ENCODE measurements at places on chromosomes 5 and 9. TPM values are rescaled to one million over a fixed set of nuclear protein-coding genes. Genes with fewer than 3 reads are reported as not detected.

The ZDHHC12 gene
- 5.4 TPM for total RNA-seq

The PFN3 gene
- total RNA-seq = not detected

The NKD2 gene
- 0.83 TPM for total RNA-seq

The TSSK1B gene
- total RNA-seq = not detected

The ADRB2 gene
- 4.8 TPM for total RNA-seq

The TXNDC8 gene
- total RNA-seq = not detected

The IL31RA gene
- 2.0 TPM for total RNA-seq

The JAK2 gene
- total RNA-seq = 11.9 TPM

The AJM1 gene
- total RNA-seq = 4.3 TPM

The ITK gene
- 0.30 TPM for total RNA-seq

The VPS13A gene
- 27.0 TPM for total RNA-seq

The DEPDC1B gene
- 0.15 TPM for total RNA-seq

The FOXD4L6 gene
- not detected for total RNA-seq

The OSMR gene
- 27.0 TPM for total RNA-seq

The OTULIN gene
- total RNA-seq = 13.8 TPM

The TAF1L gene
- not detected for total RNA-seq

The NMUR2 gene
- not detected for total RNA-seq

The STING1 gene
- total RNA-seq = 13.2 TPM

Measured in psoas muscle (tissue), 8 donors.